ENCODE measurements at places on chromosomes 3 and 15. TPM values are rescaled to one million over a fixed set of nuclear protein-coding genes. Genes with fewer than 3 reads are reported as not detected.

FEZF2 gene
- not detected for total RNA-seq

SNX33 gene
- total RNA-seq = 27.8 TPM

SLC22A13 gene
- 0.17 TPM for total RNA-seq

BNC1 gene
- total RNA-seq = 0.83 TPM

LTF gene
- 0.83 TPM for total RNA-seq

THRB gene
- total RNA-seq = 31.6 TPM

CLDN16 gene
- not detected for total RNA-seq

SPTSSB gene
- total RNA-seq = not detected

ATP13A5 gene
- total RNA-seq = not detected

ZNF80 gene
- not detected for total RNA-seq

TNIK gene
- 30.3 TPM for total RNA-seq

TMC3 gene
- 0.52 TPM for total RNA-seq

NOX5 gene
- total RNA-seq = 0.45 TPM

SIDT1 gene
- 2.5 TPM for total RNA-seq

LRRC15 gene
- 0.66 TPM for total RNA-seq

MKRN3 gene
- 0.42 TPM for total RNA-seq

CCR8 gene
- total RNA-seq = not detected

TUSC7 gene
- not detected for total RNA-seq

PTPRG gene
- total RNA-seq = 56.1 TPM

GOLGA6L10 gene
- 1.3 TPM for total RNA-seq

IGSF10 gene
- 3.0 TPM for total RNA-seq

CPLX3 gene
- not detected for total RNA-seq

GNAT1 gene
- not detected for total RNA-seq

SKOR1 gene
- total RNA-seq = 1.2 TPM

BFSP2 gene
- total RNA-seq = not detected

EFHB gene
- 0.84 TPM for total RNA-seq

CAMK1 gene
- 75.9 TPM for total RNA-seq

CMTM6 gene
- total RNA-seq = 60.6 TPM

Measured in esophagus muscularis mucosa (tissue), 4 donors.